ENCODE measurements at places on chromosomes 12 and 14.

DNA sequence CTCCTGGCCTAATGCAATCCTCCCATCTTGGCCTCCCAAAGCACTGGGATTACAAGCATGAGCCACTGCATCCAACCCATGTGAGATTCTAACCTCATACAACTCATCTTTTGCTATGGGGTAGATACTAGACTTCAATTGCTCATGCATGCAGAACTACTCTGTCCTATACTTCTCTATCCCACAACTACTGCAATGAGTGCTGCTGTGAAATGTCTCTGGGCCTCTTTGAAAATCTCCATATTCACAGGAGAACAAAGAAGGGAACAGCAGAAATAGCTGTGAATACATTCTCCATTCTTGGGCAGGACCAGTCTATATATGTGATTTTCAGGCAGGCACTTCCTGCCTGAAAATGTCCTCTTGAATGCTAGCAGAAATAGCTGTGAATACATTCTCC lies 220.7 kb upstream of the GRIP1 start:
- no peak for DNase-seq

GRCh38 chr12:106291342-106291741 lies 11.2 kb upstream of the TCP11L2 start:
- DNase-seq: no peak

DNA sequence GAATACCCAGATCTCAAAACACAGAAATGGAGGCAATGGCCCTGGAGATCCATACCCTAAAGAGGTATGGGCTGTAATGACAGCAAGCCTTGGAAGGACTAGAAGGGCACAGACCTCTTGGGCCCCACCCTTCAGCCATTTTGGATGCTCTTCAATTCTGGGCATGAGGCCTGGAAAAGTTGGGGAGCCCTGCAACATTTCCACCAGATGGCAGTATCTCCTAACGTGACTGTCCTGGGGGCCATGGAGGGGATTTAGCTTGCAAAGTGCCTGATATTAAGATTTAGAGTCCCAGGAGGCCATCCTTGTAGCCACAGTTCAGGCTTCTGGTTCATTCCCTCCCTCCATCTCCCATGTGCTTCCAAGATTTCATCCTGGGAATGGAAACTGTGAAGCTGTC lies 30.2 kb downstream of the KCNA5 start:
- peak; percentile 27 for DNase-seq

GRCh38 chr14:77053046-77053841 lies 24.7 kb upstream of the IRF2BPL start:
- DNase-seq: no peak

DNA sequence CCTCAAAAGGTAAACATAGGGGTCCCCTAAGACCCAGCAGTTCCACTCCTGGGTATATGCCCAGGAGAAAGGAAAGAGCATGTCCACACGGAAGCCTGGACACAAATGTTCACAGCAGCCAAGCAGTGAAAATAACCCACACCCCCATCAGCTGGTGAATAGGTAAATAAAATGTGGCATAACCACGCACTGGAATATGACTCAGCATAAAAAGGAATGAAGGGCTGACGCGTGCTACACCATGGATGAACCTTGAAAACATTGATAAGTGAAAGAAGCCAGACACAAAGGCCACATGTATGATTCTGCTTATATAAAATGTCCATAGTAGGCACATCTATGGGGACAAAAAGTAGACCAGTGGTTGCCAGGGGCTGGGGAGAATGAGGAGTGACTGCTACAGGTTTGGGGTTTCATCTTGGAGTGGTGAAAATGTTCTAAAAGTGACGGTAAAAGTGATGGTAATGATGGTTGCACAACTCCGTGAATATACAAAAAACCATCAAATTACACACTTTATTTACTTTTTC lies 3.8 kb upstream of the SCARB1 start:
- DNase-seq: peak; percentile 58

DNA sequence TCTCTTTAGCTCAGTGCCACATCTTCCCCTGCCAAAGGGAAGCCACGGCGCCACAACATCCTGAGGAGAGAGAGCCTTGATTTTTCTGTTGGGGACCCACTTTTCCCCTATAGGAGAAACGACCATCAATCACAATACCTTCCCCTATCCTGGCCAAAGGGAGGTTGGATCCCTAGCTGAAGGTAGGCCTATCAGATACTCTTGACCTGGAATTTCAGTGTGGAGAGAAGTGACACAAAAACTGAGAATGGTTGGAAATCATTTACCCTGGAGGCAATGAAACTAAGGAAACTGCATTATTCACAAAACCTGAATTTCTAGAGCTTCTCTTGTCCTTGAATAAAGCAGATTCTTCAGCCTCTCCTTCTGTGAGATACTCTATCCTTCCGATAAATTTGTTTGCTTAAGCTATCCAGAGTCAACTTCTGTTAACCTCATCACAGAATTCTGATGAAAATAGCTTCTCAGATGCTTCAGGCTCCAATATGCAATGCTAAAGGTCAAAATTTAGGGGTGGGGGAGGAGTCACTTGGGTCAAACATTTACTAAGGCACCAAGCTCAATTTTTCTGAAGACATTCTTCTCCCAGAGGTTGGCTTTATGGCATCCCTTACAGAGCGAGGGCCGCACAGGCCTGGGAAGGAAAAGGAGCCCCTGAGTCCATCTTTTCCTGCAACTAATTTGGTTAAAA lies 27.0 kb upstream of the DUSP6 start:
- no peak for DNase-seq

- DNase-seq: peak; percentile 71
These were observed 23.8 kb upstream of the LRTM2 start for GRCh38 chr12:1796515-1797010.

GRCh38 chr12:7959701-7960121 lies 23.7 kb upstream of the SLC2A3 start:
- peak; percentile 93 for DNase-seq

GRCh38 chr12:81257947-81258551 lies 180.2 kb downstream of the ACSS3 start:
- DNase-seq: peak; percentile 25

DNA sequence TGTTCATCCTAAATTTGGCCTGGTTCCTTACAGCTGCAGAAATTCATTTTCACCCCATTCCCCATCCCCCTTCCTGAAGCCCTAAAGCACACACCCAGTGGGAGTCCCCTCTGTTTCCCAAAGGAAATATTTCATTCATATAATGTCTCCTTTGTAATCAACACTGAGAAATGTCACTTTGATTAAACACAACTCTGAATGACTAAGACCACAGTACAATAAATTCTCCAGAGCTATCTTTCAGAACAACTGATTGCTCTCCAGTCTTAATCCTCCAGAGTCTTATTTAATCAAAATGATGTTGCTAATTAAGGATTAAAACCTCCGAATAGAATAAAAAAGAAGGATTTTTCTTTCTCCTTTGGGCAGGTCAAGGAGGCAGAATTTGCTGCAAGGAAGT lies 6.4 kb downstream of the SLC15A5 start:
- DNase-seq: peak; percentile 9

DNA sequence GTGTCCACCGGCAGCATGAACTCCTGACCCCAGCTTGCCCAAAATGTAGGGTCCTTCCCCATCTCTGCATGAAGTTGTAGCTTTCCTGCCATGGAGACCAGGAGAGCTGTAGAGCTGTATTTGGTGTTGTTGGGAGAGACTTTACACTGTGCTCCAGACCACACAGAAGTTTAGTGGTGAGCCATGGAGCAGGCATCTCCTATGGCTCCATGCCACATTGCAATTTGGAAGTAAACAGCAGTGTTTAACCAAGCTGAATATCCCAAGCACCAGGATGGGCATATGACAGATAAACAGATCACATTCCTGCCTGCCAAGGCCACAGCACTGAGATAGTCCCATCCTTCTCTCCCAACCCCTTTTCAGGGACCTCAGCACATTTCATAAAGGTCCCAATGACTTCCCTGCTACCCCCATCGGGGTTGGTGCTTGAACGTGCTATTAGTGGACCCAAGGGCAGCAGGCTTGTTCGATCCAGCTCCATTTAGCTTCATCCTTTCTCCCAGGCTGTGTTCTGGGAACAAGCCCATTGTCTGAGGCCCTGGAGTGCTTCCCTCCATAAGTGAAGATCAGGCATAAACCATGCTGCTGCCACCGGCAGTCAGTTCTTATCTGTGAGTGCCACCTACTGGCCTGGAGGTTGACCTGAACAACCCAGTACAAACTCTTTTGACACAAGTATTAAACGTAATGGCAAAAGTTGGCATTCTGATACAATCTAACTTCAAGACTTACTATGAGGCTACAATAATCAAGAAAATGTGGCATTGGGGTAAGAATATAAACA lies 172.3 kb upstream of the ATXN7L3B start:
- DNase-seq: peak; percentile 27
